ENCODE measurements at places on chromosomes 4 and X.

- DNase-seq, result peak; percentile 29
These were observed 38.6 kb upstream of the AMELX start for GRCh38 chrX:11254417-11255109.

GRCh38 chr4:173160871-173161270 is 7.7 kb upstream of the GALNT7 start:
- DNase-seq, result no peak

GRCh38 chr4:108433832-108434231 is 186.5 kb upstream of the RPL34 start:
- no peak for DNase-seq

DNA sequence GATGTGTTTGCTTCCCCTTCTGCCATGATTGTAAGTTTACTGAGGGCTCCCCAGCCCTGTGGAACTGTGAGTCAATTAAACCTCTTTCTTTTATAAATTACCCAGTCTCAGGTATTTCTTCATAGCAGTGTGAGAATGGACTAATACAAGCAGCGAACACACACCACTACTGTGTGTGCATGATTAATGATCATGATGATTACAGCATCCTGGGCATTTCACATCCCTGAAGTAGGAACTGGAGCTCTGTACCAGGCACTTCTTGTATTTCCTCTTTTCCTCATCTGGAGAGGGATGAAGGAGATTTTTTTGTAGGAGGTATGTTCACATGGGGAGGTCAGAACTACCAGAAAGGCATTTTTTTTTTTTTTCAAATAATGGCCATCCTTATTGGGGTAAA is 60.8 kb downstream of the PPM1K start:
- no peak for DNase-seq

DNA sequence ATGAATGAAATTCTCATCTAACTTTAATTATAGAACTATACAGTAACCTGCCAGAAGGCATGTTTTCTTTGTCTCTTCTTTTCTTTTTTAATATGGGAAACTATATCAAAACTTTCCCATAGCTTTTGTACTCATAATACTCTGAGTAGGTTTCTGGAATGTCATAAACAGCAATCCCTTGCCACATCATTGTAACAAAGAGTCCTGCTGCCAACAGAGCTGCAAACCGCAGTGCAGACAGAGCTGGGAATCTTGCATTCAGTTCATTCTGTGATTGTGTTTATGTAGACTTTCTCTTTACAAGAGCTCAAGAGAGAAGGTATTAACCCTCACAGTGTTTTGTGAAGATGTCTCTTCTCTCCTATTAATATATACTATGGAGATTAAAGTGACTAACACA is 304.4 kb upstream of the SLIT2 start:
- no peak for DNase-seq

DNA sequence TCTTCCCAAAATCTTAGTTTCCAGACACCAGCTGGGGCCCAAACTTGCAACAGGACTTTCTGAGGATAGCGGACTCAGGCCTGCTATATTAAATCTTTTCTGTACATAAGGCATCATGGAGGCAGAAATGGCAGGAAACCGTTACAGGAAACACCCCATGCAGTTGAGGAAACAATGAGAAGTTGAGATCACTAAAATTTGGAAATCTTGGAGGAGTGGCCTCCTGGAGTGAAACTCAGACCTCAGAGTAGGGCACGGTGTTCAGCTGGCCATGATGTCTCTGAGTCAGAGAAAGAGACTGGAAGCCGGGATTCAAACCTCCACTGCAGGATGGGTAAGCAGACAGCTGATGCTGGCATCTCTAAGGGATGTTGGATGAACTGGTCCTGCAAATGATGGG is 372.6 kb upstream of the CTSO start:
- peak; percentile 19 for DNase-seq

DNA sequence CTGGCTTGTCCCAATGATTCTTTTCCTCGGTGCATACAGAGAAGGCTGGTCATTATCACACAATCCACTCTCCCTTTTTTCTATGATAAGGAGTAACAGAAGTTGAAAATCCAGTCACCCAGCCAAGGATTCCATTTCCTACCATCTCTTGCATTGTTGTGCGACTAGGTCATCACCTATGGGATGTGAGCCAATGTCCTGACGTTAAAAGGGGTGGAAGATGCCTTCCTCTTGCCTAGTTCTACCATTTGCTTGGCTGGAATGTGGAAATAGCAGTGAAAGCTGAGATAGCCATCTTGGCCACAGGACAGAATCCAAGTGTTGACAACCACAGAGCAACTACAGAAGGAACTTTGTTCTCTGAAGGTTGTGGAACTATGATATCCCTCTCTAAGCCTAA is 132.2 kb upstream of the KIT start:
- DNase-seq, result no peak

DNA sequence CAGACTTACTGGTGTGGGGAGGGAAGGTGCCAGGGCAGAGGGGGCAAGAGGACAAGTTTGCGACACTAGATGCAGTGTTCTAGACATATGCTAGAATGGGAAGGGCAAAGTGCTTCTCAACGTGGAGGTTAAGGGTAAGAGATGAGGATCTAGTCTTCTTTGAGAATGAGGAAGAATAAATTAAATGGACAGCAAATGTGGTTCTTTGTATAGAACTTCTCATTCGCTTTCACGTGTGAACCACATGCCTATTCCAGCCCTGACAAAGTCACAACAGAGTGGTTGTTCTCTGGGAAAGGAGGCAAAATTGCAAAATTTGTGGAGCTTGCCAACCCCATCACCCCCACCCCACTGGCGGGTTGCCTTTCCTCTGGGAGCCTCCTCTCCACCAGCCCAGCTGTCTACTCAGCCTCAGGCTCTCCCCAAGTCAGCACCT is 1.5 kb upstream of the ANXA5 start:
- peak; percentile 17 for DNase-seq

- peak; percentile 11 for DNase-seq
These were observed 665 bp downstream of the RBM41 start for GRCh38 chrX:107117993-107118321.

DNA sequence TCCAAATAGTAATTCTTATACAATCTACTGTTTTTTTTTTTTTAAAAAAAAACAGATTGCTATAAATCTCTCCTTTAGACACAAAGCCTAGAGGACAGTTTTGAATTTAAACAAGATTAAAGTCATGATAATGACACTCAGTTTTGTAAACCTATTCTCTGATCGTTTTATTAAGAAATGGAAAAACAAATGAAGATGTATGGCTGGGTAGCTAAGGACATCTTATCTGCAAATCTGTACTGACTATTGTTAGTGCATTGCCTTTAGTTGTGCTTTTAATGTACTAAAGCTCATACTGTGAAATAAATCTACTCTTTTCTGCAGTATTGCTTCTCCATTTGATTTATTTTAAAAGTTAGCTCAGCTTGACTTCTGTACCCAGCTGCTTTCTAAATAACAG is 155.0 kb downstream of the UNC5C start:
- DNase-seq, result no peak

GRCh38 chrX:17192106-17192505 is 182.9 kb upstream of the NHS start:
- no peak for DNase-seq

DNA sequence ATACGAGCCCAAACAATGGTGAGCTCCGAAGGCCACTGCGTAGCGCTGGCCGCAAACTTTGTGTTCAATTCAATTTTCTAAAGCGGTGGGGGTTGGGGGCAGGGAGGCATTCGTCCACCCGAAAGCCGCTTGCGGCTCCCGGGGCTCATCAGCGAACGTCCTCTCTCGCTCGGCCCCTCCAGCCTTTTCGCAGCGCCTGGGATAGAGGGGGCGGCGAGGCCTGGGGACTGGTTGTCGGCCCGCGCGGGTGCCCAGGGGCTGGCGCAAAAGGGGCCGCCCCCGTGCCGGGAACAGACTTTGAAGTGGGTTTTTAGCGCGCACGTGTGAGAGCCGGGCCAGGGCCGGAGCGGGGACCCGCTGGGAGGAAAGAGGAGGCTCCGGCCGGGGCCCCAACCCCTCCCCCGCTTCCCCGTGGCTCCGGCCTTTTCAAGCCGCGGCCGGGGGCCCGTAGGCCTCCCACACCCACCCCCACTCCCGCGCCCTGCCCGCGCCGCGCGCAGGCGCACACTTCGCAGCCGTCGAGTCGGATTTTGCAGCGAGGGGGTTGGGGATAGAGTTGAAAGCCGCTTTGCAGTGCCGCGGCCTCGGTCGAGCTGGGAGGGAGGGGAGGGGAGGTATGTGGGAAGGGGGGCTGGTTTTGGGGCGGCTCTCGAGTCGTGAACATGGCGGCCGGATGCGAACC is 8.3 kb downstream of the ZIC3 start:
- DNase-seq, result no peak

- DNase-seq, result no peak
These were observed 297.0 kb upstream of the CLNK start for GRCh38 chr4:10981576-10981975.

- peak; percentile 88 for DNase-seq
These were observed 55.0 kb upstream of the PAK3 start for GRCh38 chrX:111041018-111041462.

GRCh38 chr4:101987623-101988243 is 197.2 kb downstream of the BANK1 start:
- DNase-seq, result peak; percentile 88

DNA sequence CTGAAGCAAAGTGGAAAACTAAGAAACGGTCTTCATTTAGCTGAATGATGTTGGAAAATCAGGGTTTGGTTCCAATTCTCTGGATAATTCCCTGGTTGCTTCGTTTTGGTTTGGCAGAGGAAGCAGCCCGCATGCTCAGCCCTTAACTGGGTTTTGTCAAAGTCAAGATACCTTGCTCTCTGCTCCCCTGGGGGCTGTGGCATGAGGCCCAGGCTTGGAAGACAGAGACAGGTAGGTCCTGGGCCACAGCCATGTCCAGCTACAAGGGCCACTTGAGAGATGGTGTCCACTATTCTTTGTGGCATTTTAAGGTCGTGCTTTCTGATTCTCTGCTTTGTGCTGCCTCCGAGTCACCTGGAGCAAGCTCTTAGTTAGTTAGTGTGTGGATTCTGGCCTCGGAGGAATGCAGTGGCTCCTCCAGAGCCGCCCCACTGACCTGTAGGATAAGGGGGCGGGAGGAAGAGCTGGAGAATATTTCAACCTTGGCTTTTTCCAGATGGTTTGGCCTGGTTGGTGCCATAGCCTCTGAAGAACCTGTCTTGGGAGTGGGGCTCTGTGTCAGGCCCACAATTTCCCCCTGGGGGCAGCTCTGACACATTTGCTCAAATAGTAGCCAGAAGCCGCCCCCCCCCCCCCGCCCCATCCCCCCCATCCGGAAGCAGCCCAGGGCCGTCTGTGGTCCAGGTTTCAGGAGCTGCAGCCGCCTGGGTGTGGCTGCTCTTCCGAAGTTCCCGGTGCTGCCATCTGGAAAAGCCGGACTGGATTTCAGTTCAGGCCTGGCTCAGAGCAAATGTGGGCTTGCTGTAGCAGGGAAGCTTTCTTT is 147.1 kb downstream of the NHS start:
- DNase-seq, result no peak

GRCh38 chrX:2334237-2334636 is 166.5 kb downstream of the DHRSX start:
- no peak for DNase-seq

- no peak for DNase-seq
These were observed 578 bp upstream of the CORIN start for GRCh38 chr4:47838445-47838844.

DNA sequence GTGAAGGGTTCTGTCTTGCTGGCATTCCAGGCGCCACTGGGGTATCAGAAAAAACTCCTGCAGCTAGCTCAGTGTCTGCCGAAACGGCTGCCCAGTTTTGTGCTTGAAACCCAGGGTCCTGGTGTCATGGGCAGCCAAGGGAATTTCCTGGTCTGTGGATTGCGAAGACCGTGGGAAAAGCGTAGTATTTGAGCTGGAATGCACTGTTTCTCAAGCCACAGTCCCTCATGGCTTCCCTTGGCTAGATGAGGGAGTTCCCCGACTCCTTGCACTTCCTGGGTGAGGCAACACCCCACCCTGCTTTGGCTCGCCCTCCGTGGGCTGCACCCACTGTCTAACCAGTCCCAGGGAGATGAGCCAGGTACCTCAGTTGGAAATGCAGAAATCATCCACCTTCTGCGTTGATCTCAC is 40.1 kb downstream of the NOP14 start:
- DNase-seq, result no peak

GRCh38 chr4:42610941-42611340 is 46.0 kb downstream of the ATP8A1 start:
- no peak for DNase-seq

DNA sequence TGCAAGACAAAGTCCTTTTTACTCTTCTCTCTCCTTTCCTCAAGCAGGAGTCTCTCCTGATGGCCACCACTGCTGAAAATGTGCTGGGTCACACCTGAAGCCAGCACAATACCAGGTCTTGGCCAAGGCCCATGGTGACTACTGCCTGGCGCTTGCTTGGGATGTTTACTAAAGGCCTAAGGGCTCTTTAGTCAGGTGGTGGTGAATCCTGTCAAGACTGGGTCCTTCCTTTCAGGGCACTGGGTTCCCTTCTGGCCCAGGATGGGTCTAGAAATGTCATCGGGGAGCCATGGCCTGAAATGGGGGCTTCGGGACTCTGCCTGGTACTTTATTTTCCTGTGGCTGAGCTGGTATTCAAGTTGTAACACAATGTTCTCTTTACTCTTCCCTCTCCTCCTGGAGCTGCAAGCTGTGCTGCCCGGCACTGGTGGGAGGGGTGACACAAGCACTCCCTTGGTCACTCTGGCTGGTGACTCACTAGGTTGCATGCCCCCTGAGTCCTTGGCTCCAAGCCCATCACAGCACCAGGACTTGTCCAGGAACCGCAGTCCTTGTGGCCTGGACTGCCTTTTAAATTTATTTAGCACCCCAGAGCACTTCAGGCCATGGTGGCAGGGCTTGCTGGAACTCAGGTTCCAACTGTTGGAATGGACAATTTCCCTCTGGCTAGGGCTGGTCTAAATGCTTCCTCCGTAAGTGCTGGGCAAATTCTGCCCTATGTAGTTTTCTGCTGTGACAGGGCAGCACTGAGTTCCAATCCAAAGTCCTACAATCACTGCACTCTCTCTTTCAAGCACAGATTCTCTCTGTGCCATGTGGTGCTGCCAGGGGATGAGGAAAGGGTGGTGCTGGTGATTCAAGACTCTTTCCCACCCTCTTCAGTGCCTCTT is 11.3 kb downstream of the ARL13A start:
- no peak for DNase-seq

DNA sequence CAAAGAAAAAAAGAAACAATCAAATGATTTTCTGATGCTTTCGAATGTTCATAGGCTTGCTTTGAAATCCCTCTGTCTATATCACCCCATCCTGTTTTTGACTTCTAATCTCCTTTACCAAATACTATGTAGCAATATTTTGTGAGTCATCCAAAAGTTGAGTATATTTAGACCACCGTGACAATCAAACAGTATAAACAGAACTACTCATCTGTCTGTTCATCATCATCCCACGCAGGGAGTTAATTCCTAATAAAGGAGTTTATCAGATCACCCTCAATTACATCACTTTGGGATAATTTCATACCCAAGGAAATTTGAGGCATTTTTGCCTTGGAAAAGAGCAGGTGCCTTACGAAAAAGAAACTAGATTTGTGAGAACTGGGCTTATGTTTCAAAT is 212.9 kb downstream of the CBR4 start:
- peak; percentile 66 for DNase-seq

- DNase-seq, result no peak
These were observed 159.1 kb upstream of the PITX2 start for GRCh38 chr4:110781944-110782343.

GRCh38 chr4:95209927-95210326 is 338.8 kb downstream of the UNC5C start:
- DNase-seq, result no peak

GRCh38 chrX:23954396-23954795 is 46.6 kb downstream of the CXorf58 start:
- no peak for DNase-seq

- no peak for DNase-seq
These were observed 28.0 kb downstream of the ZNF185 start for GRCh38 chrX:152925835-152926234.

Data from MV-4-11 (cell line).